ENCODE measurements at places on chromosomes 2 and 18. TPM values are rescaled to one million over a fixed set of nuclear protein-coding genes. Genes with fewer than 3 reads are reported as not detected.

DNA sequence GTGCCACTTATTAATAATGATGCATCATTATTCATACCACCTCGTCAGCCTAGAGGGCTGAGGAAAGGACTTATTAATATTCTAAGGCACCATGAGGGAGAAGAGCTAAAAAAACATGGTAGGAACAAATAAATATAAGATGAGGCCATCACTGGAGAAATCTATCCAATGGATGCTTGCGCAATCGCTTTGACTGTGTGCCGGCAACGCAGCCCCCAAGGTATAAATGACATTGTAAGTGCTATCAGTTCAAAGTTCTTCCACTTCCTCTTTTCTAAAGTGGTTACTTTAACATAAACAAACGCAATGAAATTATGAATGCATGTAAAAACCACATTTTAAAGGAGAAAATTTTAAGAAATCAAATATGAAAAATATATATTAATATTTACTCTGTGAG lies 164.6 kb downstream of the EIPR1 start:
- no peak for DNase-seq

- DNase-seq, result no peak
Measured at GRCh38 chr18:48394176-48394575, 15.0 kb downstream of the ZBTB7C start.

DNA sequence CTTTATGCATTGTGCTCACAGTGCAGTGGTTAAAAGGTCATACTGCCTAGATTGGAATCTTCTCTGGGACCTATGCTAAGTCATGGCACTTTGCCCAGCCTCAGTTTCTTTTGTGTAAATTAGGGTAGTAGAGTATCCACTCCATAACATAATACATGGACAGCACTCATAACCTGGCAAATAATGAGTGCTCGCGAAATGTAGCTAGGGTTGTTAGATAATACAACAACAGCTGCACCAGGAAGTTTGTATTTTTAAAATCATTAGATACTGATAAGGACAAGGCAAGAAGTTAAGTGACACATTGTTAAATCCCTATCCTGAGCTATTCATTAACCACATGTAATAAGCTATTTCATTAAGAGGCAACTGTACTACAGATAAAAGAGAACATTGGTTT lies 13.8 kb upstream of the PLA2R1 start:
- DNase-seq, result no peak

GRCh38 chr2:129695496-129695895 lies 284.0 kb upstream of the RAB6C start:
- no peak for DNase-seq

DNA sequence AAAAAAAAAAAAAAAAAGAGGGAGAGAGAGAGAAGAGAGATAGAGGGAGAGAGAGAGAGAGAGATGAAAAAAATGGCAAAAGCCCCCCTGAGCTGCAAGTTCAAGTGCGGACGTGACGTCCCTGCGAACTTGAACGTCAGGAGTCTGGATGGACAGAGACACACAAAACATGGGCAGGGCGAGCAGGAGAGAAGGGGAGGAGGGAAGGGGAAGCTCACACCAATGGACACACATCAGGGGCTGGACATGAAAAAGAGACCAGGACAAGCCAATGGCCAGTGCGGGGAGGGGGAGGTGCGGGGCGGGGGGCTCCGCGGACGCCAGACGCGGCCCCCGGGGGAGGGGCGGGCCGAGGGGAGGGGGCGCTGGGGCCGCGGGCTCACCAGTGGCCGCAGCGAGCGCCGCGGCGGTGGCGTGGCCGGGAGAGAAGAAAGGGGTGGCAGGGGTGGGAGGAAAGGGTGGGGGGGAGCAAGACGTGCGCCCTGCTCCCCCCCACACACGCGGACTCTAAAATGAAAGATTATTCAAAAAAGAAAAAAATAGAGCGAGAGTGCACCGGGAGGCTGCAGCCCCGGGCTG lies at the start of gene BCL11A:
TSS of gene BCL11A (minus strand) at position 160 of the 579 bp plus-strand sequence. CDS start 384 bp downstream, outside the sequence.
- peak; percentile 73 for DNase-seq

DNA sequence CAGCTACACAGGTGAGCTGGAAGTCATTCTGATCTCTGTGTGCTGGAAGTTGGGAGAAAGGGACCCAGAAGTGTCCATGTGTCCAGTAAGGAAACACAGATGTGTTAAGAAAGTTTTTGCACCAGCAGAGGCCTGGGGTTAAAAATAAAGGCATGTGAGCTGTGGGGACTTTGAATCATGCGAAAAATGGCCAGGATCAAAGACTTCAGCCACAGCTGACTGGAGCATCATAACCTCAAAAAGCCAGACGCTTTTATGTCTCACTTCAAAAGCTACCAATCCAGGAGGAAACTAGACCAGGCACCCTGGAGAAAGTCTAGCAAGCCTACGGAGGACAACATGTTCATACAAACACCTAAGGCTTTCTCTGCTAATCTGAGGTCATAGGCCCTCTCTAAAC lies 503.6 kb upstream of the REG3G start:
- DNase-seq, result no peak

DNA sequence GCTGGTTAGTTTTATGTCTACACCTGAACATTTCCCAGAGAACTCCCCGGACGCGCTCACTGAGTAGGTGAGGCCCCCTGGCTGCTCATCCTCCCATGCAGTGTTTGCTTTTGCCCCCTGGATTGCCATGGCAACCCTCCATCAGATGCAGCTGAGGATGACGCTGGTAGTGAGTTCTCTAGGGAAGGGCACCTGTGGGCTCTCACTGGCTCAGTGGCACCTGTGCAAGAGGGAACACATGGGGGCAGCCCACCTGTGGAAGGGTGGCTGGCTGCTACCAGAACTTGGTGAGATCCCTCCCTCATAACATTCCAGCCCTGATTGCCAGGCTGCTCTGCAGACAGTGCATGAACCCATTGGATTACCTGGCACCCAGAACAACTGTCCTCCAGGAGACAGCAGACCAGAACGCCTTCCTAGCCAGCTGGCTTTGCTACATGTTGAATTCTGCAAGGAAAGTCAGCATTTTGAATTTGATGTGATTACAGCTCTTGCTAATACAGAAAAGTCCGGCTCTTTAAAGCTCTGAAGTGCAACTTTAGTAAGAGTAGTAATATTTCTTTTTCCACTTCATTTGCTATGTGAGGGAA lies 21.7 kb downstream of the COA5 start:
- DNase-seq, result no peak

DNA sequence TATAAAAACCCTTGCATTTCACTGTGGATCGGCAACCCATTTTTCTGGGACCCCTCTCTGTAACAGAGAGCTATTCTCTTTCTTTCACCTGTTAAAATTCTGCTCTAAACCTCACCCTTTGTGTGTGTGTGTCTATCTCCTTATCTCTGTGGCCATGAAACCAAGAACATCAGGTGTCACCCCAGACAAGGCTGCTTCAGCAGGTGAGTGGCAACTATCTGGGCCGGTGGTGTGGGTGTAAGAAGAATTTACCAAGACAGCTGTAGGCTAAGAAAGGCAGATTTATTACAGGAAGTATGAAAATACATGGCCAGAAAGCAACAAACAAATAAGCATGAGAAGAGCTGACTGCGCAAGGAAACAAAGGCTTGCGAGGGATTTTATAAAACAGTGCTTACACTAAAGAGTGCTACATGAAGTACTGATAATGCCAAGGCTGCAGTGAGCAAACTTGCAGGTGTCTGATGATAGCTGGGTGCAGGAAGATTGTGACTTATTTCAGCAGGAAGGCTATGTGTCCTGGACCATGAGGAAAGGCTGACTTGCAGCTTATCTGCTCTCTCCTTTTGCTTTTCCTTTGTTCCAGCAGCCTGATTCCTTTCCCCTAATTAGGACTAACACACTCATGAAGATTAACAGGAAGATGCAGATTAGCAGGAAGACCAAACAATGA lies 421.1 kb downstream of the PTH2R start:
- DNase-seq, result no peak

DNA sequence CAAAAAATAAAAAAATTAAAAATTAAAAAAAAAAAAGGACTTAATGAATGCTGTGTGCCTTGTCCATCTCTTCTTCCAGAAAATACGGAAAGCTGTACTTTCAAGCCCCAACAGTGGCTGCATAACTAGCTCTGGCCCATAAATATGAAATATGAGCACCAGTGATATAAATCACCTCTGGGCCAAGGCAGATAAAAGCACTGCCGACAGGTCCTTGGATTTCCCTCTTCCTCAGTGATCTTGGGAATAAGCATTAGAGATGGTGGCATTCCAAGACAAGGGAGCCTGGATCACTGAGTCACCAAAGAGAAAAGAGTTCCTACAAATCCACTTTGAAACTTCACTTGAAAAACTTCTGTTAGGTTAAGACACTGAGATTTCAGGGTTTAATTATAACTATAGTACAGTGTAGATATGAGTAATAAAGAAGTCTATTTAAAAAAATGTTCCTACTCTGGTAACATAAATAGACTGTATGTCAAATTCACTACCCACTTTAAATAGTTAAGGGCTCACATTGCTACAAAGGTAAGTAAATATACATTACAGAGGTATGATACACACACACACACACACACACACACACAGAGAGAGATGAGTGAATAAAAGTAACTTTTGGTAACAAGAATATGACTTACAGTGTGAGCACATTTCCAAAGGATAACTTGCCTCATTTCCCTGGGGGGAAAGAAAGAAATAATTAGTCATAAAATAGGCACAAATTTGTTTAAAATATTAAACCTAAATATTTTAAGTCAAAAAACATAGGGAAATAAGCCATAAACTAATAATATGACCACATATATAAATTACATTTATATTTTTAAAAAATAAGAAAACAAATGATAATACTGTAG lies 35.6 kb downstream of the PPP3R1 start:
- DNase-seq, result no peak

DNA sequence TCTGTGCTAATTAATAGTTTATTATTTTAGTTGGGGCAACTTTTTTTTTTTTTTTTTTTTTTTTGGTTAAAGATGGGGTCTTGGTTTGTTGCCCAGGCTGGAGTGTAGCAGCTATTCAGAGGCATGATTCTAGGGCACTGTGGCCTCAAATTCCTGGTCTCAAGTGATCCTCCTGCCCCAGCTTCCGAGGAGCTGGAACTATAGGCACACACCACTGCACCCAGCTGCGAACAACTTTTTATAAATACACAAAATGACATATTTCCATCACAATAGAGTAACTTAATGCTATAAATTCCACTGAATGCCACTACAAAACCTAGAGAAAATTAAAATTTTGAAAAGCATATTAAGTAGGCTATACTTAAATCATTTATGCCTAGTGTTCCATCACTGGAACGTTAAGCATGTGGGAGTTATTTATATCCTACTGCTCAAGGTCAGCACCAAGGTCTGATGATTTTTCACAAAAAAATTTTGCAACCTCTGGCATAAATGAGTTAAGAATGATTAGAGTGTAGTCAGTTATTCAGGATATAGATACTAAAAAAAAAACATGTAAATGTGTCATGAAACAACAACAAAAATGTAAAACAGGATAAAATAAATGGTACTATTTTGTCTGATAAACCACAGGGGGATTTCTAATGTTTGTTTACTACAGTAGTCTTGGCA lies 46.8 kb downstream of the GFPT1 start:
- DNase-seq, result no peak

DNA sequence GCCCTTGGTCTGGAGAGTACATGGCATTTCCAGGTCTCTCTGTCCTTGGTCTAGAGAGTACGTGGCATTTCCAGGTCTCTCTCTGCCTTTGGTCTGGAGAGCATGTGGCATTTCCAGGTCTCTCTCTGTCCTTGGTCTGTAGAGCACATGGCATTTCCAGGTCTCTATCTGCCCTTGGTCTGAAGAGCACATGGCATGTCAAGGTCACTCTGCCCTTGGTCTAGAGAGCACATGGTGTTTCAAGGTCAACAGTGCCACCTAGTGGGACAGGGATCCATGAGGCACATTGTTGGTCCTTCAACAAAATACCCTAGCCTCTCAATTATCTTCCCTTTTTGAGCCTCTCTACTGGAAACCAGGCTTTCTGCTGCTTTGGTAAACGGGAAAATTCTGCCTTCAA lies 250.2 kb downstream of the OTX1 start:
- no peak for DNase-seq

GRCh38 chr2:239184968-239185903 lies 215.6 kb downstream of the HDAC4 start:
- no peak for DNase-seq

DNA sequence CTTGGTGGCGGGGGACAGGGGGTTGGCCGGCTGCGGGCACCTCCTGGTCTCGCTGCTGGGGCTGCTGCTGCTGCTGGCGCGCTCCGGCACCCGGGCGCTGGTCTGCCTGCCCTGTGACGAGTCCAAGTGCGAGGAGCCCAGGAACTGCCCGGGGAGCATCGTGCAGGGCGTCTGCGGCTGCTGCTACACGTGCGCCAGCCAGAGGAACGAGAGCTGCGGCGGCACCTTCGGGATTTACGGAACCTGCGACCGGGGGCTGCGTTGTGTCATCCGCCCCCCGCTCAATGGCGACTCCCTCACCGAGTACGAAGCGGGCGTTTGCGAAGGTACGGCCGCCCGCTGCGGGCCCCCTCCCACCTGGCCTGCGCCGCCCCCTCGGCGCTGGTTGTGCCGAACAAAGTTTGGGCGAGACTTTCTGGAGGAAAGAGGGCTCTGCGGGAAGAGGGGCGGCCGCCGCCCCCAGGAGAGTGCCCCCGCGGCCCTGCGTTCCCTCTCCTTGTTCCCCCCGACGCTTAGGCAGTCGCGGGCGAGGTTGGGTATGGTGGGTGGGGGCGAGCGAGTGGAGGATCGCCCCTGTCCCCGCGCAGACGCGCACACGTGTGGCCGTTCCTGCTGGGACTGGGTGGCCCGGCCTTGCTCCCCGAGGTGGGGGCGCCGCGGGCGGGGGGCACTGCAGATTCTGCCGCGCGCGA lies 866 bp downstream of the CRIM1 start:
- DNase-seq, result no peak

- DNase-seq, result no peak
Measured at GRCh38 chr2:133333181-133333580, 235.1 kb downstream of the NCKAP5 start.

GRCh38 chr18:58208207-58208932 lies 164.3 kb downstream of the NEDD4L start:
- no peak for DNase-seq

GRCh38 chr18:21109936-21110712 lies 1.5 kb downstream of the ROCK1 start:
- no peak for DNase-seq

DNA sequence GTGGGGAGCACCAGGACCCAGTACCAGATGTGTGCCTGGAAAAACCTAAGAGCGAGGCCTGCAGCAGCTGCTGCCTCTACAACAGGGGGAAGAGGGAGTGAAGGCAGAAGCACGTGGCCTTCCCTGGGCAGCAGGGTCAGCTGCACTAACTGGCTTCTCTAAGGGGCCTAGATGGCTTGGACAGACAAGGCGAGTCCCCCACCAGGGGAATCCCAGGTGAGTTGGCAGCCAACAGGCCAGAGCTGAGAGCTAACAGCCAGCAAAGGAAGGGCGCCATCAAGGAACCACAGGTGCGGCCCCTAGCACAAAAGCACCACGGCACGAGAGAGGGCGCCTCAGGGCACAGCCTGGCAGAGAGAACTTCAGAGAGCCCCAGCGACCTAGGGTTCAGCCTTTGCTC lies 19.8 kb upstream of the MAL start:
- no peak for DNase-seq

PRKAG3 gene
- 2.5 TPM for total RNA-seq

RTP5 gene
- not detected for total RNA-seq

GNAL gene
- 4.1 TPM for total RNA-seq

ANKRD36B gene
- total RNA-seq, result 104 TPM

SEPTIN2 gene
- total RNA-seq, result 354 TPM

LBH gene
- total RNA-seq, result 54.4 TPM

ITM2C gene
- total RNA-seq, result 49.4 TPM

AQP12A gene
- total RNA-seq, result not detected

ALPP gene
- not detected for total RNA-seq

All from skin of body (tissue), 3 donors.